ENCODE measurements at places on chromosomes 7 and 10.

GRCh38 chr7:30451539-30452279, 26.9 kb downstream of the NOD1 start:
- DNase-seq: no peak

DNA sequence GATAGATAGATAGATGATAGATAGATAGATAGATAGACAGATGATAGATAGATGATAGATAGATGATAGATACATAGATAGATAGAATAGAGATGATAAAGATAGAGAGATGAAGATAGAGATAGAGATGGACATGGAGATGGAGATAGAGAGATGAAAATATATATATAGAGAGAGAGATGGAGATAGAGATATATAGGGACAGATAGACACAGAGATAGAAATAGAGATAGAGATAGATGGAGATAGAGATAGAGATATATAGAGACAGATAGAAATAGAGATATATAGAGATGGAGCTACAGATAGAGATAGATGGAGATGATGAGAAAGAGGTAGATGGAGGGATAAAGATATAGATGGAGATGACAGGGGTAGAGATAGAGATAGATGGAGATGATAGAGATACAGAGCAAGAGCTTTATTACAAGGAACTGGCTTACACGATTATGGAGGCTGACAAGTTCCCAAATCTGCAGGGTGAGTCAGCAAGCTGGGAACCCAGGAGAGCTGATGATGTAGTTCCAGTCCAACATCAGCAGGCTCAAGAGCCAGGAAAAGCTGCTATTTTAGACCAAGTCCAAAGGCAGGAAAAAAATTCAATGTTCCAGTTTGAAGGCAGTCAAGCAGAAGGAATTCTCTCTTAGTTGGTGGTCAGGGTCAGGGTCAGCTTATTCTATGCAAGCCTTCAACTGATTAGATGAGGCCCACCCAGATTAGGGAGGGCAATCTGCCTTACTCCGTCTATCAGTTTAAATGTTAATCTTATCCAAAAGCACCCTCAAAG, 37.1 kb downstream of the CAV1 start:
- no peak for DNase-seq

- DNase-seq: no peak
These were observed 23.4 kb downstream of the ELFN1 start for GRCh38 chr7:1693419-1693990.

- no peak for DNase-seq
These were observed 93.3 kb downstream of the MGMT start for GRCh38 chr10:129560361-129560760.

DNA sequence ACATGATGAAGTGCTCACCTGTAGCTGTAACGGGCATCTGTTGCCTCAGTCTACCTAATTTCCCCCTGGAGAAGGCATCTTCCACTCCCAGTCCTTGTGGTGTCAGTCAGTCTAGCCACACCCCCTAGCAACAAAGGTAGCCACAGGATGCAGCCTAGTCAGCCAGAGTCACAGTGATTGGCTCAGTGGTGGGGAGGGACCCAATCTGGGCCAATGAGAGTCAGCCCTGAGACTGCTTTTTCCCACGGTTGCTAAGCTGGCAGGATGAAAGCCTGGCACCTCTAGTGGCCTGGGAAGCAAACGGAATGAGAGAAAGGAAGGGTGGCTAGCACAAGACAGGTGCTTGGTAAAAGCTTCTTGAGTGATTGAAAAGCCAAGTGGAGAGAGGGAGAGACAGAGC, 118.6 kb downstream of the SH3PXD2A start:
- no peak for DNase-seq

DNA sequence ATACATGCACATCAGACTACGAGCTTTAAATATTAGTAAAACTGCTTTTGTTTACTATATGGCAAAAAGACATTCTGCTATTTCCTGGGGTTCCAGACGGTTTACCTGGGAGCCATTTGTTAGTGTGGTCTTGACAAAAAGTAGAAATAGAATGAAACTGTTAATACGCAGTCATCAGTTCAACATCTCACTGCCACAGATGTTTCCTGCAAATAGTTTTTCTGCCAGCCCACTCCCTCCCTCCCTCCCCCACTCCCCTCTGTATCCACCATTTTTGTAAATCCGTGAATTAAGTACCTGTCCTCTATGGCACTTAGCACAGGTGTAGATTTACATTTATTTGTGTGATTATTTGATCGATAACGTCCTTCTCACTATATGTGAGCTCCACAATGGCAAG, 74.6 kb upstream of the TPK1 start:
- no peak for DNase-seq

DNA sequence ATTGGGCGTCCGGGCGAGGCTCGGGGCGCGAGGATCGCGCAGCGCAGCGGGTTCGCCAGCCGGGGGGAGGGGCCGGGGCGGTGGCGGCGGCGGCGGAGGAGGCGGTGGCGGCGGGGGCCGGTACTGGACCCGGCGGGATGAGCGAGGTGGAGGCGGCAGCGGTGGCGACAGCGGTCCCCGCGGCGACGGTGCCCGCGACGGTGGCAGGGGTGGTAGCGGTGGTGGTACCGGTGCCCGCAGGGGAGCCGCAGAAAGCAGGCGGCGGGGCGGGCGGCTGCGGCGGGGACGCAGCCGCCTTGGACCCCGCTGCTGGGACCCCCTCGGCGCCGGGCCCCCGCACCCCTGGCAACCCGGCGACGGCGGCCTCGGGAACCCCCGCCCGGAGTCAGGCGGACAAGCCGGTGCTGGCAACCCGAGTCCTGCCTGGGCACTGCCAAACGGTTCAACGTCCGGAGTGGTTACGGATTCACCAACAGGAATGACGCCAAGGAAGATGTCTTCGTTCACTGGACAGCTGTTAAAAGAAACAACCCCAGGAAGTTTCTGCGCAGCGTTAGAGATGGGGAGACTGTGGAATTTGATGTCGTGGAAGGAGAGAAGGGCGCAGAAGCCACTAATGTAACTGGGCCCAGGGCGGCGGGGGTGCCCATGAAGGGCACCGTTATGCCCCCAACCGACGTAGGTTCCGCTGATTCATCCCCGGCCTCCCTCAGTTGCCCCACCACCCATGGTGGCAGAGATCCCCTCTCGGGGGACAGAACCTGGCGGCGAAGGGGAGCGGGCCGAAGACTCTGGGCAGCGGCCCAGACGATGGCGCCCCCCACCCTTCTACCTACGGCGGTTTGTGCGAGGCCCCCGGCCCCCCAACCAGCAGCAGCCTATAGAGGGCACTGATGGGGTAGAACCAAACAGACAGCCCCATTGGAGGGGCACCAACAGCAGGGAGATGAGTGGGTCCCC, 100.3 kb upstream of the CPXM2 start:
- DNase-seq: no peak

- no peak for DNase-seq
These were observed 40.7 kb upstream of the BET1 start for GRCh38 chr7:94044806-94045205.

- no peak for DNase-seq
These were observed 65.8 kb downstream of the DIP2C start for GRCh38 chr10:623477-624311.

DNA sequence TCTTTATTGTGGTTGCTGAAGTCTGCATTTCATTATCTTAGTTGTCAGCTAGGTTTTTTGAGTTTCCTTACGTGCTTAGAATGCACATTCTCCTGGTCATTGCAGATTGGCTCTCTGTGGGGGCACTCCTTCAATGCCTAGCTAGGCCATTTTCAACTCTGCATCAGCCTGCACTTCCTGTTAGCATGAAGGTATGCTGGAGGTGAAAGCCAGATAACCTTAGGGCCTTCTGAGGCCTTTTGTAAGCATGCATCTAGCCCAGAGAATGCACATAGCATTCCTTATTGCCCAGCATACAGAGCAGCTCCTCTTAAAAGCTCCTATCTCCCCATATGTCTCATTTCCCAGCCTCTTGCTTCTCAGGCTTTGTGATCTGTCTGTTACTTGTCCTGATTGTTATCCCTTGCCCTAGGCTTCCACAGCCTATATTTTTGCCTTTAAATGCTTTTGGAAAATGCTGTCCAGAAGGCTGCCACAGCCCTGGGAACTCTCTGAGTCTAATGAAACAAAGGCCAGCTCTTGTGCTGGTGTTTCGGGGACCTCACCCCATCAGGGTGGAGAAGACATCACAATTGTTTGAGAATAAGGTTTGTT, 108.1 kb upstream of the IGFBP3 start:
- no peak for DNase-seq

GRCh38 chr7:104530251-104530650, 201.8 kb downstream of the LHFPL3 start:
- no peak for DNase-seq

DNA sequence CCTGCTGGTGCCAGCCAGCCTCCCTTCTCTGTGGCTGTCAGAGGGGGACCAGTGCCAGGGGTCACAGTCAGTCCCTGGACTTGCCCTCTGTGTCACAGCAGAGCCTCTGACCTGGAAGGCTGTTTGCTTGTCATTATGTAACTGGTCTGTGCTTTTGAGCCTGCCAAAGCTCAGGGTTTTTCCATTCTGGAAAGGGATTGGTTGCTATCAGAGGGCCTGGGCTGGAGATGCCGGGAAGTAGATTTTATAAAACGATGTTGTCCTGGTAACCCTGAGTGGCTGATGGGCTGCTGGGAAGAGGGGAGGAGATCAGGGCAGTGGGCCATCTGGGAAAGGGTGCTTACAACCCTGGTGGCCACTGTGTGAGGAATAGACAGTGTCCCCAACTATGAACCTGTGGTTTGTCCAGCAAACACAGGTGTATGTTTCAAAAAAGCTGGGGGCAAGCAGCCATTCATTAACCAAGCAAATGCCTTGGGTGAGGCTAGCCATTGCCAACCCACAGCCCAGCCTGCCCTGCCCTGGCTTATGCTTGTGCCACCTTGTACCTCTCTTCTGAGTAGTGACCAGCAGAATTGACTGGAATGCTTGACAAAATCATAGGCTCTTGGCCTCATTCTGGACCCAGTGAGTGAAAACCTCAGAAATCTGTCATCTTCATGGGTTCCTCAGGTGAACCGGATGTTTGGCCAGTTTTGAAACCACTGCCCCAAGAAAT, 21.6 kb downstream of the SFTPD start:
- DNase-seq: no peak

- DNase-seq: no peak
These were observed 97.5 kb downstream of the UNCX start for GRCh38 chr7:1329966-1330800.

GRCh38 chr10:672203-672602, 17.3 kb downstream of the DIP2C start:
- no peak for DNase-seq

GRCh38 chr7:95886501-95887090, 114.2 kb downstream of the DYNC1I1 start:
- no peak for DNase-seq

DNA sequence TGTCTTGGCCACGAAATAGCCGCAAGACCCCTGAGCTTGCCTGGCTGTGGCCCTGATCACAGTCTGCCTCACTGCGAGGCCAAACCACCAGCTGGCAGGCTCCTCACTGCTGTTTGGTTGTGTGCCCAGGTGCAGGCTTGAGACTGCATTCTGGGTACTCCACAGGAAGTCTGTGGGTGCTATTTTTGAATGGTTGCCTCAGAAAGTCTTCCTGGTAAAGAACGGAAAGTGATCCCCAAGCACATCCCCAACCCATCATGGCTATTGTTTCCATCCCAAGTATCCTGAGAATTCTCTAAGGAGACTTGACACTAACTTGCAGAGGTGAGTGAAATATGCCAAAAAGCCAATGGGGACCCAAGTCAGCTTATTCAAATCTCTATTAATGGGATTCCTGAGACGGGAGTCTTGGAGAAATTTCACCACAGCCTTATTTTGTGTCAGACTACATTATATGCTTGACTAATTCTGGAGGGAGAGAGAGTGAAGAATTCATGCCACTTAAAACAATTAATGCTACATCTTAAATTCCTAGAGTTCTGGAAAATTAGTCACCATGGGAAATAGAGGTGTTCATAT, 170.9 kb downstream of the RAMP3 start:
- DNase-seq: no peak

DNA sequence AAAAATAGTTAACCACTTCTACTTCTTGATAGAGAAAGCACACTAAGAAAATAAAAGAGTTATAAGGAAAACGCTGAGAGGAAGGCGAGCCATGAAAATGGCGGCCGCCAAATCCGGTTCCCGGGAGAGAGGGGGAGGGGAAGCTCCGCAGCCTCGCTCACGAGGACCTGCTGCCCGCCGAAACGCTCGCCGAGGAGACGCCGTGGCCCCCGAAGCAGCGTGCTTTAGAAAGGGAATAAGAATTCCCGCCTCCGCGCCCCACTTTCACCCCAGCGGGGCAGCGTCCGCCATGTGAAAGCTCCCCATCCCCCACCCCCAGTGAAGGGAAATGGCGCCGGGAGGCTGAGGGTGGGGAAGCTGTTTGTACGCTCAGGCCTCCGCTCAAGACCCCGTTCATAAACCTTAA, 505 bp downstream of the HNRNPA2B1 start:
- peak; percentile 78 for DNase-seq

DNA sequence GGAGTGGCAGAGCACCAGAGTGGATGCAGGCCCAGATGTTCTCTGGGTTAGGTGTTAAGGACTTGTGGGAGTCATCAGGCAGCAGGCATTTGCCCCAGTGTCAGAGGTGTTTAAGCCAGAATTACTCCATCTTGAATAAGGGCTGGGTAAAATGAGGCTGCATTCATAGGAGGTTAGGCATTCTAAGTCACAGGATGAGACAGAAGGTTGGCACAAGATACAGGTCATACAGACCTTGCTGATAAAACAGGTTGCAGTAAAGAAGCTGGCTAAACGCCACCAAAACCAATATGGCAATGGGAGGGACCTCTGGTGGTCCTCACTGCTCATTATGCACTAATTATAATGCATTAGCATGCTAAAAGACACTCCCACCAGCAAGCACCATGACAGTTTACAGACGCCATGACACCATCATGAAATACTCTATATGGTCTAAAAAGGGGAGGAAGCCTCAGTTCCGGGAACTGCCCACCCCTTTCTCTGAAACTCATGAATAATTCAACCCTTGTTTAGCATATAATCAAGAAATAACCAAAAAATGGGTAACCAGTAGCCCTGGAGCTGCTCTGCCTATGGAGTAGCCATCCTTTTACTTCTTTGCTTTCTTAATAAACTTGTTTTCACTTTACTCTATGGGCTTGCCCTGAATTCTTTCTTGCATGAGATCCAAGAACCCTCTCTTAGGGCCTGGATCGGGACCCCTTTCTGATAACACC, 882 bp upstream of the LRRC61 start:
- peak; percentile 46 for DNase-seq

- no peak for DNase-seq
These were observed 130.6 kb upstream of the LSM8 start for GRCh38 chr7:118053353-118053752.

DNA sequence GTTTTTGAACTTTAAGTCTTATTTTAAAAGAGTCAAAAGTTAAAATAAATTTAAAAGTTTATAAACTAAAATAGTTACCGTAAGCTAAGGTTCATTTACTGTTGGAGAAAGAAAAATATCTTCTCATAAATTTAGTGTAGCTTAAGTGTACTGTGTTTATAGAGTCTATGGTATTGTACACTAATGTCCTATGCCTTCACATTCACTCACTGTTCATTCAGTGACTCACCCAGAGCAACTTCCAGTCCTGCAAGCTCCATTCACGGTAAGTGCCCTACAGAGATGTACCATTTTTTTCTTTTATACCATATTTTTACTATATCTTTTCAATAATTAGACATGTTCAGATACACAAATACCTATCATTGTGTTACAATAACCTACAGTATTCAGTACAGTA, 97.6 kb downstream of the PTN start:
- no peak for DNase-seq

GRCh38 chr10:106873770-106874603, 290.5 kb downstream of the SORCS1 start:
- DNase-seq: no peak
